ENCODE measurements at places on chromosomes 2 and 18.
A peak's percentile ranks its signal among the peaks of the same experiment; 100 is the strongest.

DNA sequence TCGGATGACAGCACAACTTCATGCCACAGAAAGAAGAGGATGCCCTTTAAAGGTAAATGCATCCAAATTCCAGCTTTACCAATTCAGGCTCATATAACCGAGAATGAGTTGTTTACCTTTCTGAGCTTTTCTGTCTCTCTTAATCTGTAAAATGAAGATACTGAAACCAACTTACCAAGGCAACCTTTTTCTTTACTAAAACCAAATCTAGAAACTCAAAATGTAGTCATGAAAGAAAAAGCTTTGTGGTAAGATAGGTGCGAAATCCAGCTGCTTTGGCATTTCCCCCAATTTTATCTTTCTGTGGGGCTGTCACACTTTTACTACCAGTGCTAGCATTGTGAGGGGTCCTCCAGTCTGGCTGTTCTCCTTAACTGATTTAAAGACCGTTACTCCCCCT is 240.4 kb downstream of the IKZF2 start:
- DNase-seq = no peak

GRCh38 chr2:62800618-62801017 is 95.1 kb downstream of the EHBP1 start:
- no peak for DNase-seq

- DNase-seq = no peak
Measured at GRCh38 chr2:69926849-69927515, 12.1 kb downstream of the MXD1 start.

GRCh38 chr2:130930740-130931659 is 94.3 kb downstream of the ARHGEF4 start:
- DNase-seq = no peak

GRCh38 chr2:106065983-106066820 is 127.9 kb downstream of the UXS1 start:
- no peak for DNase-seq

GRCh38 chr18:12253663-12254135 is 462 bp upstream of the CIDEA start:
- no peak for DNase-seq

- DNase-seq = peak; percentile 55
Measured at GRCh38 chr2:121284463-121285449, at the start of gene TFCP2L1. TFCP2L1 (minus strand) TSS chr2:121285202; CDS start chr2:121285109, 93 bp downstream.

DNA sequence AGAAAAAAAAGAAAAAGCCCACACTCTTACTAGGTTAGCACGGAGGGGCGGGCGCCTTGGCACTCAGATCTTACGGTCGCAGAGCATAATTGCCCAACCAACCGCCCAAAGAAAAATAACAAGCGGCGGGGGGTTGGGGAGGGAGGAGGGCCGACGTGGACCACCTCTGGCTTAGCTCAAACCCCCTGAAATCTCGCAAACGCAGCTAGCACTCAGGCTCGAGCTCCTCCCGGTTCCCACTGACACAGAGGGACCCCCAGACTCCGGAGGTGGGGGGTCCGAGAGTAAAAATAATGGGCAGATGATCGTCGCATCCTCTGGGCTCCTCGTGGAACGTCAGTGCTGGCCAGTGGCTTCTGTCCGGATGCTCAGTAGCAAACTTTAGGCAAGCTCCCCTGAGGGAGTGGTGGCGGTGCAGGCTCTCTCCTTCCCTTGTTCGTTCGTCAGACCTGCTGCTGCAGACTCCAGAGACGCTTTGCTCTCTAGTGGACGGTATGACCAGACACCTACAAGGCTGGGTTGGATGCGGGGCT is 12.0 kb downstream of the CATIP start:
- DNase-seq = no peak

- peak; percentile 75 for DNase-seq
Measured at GRCh38 chr2:227908266-227909054, 37.0 kb downstream of the DAW1 start.

GRCh38 chr2:43925431-43925830 is 70.4 kb downstream of the LRPPRC start:
- DNase-seq = no peak

DNA sequence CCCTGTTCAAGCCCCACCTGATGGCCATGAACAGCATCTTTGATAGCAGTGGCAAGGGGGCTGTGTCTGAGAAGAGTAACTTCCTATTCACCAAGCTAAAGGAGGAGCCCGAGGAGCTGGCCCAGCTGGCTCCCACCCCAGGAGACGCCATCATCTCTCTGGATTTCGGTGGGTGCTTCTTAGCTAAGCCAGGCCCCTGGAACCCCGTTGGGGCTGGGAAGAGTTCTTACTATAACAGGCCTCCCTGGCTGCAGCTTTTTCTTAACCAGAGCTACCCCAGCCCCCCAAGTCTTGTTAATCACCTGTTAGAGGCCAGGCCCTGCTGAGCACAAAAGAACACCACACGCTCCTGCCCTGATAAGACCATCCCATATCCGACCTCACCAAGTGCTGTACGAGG is 79.4 kb downstream of the EPAS1 start:
- no peak for DNase-seq

DNA sequence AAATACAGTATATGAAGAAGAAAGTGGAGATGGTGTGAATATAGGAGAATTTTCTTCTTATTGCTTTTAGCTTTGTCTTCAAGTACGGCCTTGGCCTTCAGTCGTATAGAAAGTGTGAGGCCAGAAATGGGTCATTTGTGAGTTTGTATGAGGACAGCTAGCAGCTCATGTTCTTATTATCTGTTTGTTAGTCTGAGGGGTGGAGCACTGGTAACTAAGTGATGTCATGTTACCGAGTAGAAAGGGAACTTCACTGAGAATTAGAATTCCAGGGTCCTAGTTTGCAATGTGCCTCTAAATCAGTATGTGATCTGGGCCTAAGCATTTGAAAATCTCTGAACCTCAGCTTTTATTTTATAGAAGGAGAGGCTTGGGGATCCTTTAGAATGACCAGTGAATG is 588.6 kb downstream of the NRXN1 start:
- DNase-seq = no peak

DNA sequence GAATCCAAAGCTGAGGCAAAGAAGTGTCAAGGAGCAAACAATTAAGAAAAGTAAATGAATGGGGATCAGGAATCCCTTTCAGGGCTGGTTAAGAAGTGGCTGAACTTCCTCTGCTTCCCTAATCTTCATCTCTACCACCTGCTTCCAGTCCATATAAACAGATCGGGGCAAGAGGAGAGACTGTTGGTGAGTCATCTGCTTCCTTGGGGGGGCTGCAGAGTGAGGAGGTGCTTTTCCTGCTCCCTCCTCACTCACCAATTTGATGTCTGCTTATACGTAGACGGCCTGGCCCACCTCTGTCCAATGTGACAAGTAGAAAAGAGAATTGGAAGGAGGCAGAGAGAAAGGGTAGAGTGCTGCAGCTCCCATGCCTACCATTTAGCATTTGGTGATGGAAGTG is 68.4 kb downstream of the NAB1 start:
- no peak for DNase-seq

DNA sequence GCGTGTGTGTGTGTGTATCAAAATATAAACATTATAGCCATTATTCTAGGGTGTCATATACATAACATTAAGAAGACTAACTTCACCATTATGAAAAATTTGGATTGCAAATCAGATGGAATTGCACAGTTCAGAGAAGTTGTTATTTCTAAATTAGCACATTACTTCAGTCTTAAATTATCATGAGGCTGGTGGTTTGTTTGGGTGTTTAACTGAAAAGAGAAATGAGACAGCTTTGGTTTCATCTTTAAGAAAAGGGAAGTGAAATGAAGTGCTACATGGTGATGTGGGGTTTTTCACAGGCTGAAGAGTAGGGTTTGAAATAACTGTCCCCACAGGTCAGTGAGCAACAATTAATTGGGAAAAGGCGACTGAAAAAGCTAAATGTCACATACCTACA is 161.2 kb upstream of the XIRP2 start:
- DNase-seq = no peak

GRCh38 chr2:72949045-72949444 is 31.7 kb downstream of the EMX1 start:
- no peak for DNase-seq

DNA sequence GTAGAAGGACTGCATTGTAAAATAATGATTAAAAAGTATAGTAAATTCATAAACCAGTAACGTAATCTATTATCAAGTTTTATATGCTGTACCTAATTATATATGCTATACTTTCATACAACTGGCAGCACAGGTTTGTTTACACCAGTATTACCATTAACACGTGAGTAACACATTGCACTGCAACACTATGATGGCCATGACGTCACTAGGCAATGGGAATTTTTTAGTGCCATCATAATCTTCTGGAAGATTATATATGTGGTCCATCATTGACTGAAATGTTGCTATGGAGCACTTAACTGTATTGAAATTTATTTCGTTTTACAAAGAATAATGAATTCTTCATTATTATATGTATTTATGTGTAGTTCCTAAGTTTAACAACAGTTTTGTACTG is 45.9 kb downstream of the FAM171B start:
- DNase-seq = no peak

- DNase-seq = no peak
Measured at GRCh38 chr2:186734957-186735734, 41.3 kb downstream of the FAM171B start.

DNA sequence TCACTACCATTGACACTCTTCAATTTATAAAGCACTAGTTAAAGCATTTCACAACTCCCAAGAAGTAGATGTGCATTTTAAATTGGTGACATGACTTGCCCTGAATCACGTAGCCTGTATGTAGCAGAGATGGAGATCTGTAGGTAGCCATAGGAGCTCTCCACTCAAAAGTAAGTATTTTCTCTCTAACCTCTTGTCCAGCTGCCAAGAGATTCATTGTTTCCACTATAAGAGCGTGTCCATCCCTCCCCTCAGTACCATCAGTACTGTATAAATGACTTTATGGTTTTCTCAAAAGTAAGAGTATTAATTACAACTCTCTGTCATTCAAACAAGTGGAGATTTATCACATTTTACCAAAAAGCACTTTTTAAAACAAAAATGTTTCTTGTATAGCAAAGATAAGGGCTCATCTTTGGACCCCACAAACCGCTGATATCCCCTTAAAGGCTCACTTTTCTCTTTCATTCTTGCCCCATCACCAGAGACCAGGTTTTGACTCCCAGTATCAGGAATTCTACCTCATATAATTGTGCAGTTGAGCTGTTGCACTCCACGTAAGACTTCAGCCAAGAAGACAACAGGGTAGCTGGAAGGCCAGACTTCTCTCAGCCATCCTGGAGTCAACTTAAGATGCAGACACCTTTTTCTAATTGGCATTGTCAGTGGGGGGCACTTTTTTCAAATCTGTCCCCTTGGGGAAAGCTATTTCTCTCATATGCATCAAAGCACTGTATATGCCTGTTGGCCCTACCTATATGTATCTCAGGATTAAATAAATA is 78.0 kb upstream of the GALNT5 start:
- DNase-seq = no peak

- DNase-seq = no peak
Measured at GRCh38 chr2:222208010-222208690, 90.6 kb downstream of the PAX3 start.

DNA sequence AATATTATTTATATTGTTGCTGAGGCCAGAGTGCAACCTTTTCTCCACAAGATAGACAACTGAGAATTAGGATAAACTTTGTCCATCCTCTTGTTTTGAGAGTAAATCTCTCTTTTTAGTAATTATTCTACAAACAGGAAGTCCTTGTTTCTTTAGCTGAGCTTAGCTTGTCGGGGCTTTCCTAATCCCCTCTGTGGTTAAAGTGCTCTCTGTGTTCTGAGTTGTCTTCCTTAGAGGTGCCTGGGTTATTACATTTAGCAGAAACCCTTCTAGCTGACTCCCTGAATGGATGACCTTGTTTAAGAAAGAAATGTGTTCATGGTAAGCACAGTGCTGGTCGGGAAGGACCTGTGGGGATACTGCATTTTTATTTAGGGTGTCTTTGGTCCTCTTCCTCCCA is 12.7 kb downstream of the USP39 start:
- DNase-seq = no peak

GRCh38 chr2:240134466-240134865 is 1.6 kb downstream of the COPS9 start:
- no peak for DNase-seq

- no peak for DNase-seq
Measured at GRCh38 chr18:25533218-25533617, 181.3 kb upstream of the ZNF521 start.

GRCh38 chr2:149528983-149529382 is 58.6 kb downstream of the MMADHC start:
- no peak for DNase-seq

DNA sequence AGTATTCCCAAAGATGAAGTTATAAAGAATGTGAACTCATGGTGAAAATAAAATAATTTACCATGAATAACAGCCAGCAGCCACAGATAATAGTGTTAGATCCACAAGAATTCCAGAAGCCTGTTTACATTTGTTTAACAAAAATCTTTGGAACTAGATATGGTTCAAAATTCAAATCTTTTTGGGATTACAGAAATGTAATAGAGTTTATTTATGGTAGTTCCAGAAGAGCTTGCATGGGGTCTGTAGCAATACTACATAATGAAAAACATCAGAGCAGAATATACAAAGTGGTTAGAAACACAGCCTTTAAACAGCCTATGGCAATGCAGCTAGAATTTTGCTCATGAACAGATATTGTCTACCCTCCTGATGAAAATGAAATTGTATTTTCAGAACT is 179.1 kb downstream of the RDH14 start:
- DNase-seq = no peak

GRCh38 chr2:120832296-120833070 is 96.8 kb downstream of the GLI2 start:
- DNase-seq = no peak

- no peak for DNase-seq
Measured at GRCh38 chr2:46580416-46580815, 101.1 kb downstream of the TMEM247 start.

GRCh38 chr2:237304763-237305514 is 109.0 kb downstream of the COL6A3 start:
- DNase-seq = peak; percentile 13

GRCh38 chr2:217658806-217659205 is 344.0 kb downstream of the TNS1 start:
- no peak for DNase-seq

DNA sequence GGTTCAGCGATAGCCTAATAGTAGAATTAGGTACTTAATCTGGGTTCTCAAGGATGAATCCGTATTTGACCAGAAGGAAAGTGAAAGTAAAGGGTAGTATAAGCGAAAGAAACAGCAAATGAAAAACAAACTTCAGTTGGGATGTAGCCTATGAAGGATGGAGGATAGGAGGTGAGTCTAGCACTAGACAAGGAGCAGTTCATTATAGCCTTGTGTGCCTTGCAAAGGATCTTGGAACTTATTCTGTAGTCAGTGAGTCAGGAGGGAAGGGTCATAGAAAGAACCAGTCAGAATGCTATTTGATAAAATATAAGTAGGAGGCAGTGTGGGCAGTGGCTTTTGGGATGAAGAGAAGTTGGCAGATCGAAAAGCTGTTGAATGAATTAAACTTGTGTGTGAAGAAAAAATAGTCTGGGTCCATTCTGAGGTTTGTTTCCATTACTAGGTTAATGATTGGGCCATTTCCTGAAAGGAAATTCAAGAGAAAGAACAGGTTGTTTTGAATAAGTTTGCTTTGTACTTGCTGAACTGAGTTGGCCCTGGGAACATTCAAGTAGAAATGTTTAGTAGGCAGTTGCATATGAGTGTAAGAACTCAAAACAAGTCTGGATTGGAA is 48.5 kb downstream of the ANKRD12 start:
- no peak for DNase-seq

GRCh38 chr2:23294238-23294637 is 90.7 kb upstream of the KLHL29 start:
- no peak for DNase-seq

Data from RKO (cell line).